ENCODE measurements at places on chromosomes 12 and 14.

GRCh38 chr12:108047071-108047550 lies 82.0 kb upstream of the WSCD2 start:
- no peak for DNase-seq

- DNase-seq: no peak
These were observed 343.0 kb downstream of the RGS6 start for GRCh38 chr14:72275242-72275641.

- DNase-seq: peak; percentile 17
These were observed 217.3 kb upstream of the TBX3 start for GRCh38 chr12:114901316-114901715.

- DNase-seq: no peak
These were observed 83.6 kb downstream of the ANO2 start for GRCh38 chr12:5861416-5861815.

GRCh38 chr12:65306366-65307168 lies 28.1 kb downstream of the MSRB3 start:
- peak; percentile 90 for DNase-seq

- no peak for DNase-seq
These were observed 5.3 kb upstream of the HIF1A start for GRCh38 chr14:61690039-61690438.

- no peak for DNase-seq
These were observed 132.1 kb downstream of the RAD51B start for GRCh38 chr14:67951529-67952135.

- no peak for DNase-seq
These were observed 101.9 kb downstream of the DACT1 start for GRCh38 chr14:58739674-58740073.

- no peak for DNase-seq
These were observed 41.4 kb downstream of the FUT8 start for GRCh38 chr14:65453807-65454480.

DNA sequence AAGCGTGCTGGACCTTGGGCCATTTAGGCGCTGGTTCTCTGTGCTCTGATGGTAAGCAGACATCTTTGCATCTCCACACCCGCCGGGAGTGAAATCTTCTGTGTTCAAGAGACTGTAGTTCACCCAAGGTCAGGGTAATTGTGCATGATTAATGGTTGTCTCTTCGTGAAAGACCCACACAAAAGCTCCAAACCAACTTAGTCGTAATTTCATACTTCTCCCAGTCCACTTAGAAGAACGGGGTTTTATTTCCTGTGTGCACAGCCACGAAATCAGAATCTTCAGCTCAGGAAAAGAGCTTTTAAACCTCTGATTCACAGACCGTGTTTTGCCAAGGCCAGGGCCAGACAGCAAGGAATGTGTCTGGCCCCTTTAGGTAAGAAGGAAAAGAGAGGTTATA lies 640.9 kb downstream of the MED13L start:
- no peak for DNase-seq

DNA sequence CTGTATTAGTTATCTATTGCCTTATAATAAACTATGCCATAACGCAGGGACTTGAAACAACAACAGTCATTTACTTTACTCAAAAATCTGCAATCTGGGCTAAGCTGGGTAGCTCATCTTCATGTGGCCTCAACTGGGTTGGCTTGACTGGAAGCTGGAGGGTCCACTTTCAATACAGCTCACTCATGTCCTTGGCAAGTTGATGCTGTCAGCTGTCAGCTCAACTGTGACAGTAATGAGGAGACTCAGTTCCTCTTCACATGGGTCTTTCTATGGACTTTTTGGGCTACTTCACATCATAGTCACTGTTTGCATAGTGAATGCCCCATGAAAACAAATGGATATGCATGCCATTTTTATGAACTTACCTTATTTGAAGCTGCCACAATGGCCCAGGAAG lies 33.6 kb upstream of the STRAP start:
- DNase-seq: no peak

GRCh38 chr12:53190108-53190729 lies 9.5 kb upstream of the CSAD start:
- peak; percentile 53 for DNase-seq

DNA sequence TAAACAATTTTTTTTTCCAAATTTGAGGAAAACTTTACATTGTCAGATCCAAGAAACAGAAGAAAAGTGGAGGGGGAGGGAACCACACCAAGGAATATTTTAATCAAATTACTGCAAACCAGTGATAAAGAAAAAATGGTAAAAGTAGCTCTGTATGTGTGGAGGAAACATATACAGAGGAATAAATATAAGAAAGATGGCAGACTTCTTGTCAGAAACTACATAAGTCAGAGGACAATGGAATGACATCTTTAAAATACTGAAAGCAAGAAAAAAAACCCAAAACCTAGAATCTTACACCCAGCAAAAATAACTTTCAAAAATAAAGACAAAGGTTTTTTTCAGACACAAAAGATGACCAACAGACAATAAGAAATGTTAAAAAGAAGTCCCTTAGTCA lies 10.2 kb upstream of the LLPH start:
- peak; percentile 46 for DNase-seq

GRCh38 chr12:51846271-51846691 lies 2.2 kb downstream of the FIGNL2 start:
- no peak for DNase-seq

DNA sequence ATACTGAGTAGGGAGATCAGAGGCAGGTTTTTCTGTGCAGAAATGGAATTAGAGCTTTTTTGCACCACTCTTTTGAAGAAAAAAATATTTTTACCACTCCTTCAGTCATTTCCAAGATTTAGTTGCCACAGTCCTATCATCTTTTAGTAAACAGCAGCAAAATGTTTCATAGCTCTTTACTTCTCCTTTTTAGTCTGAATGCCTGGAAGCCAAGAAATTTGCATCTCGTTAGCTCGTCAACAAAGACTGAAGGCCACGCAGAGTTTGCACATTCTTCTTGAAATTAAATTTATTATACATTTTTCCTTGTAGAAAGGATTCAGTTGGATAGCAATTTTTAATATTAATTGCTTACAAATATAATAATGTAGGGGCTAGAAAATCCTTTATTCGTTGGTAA lies 544.5 kb upstream of the ATP2B1 start:
- no peak for DNase-seq

GRCh38 chr12:105740970-105741725 lies 397.6 kb downstream of the NUAK1 start:
- no peak for DNase-seq

DNA sequence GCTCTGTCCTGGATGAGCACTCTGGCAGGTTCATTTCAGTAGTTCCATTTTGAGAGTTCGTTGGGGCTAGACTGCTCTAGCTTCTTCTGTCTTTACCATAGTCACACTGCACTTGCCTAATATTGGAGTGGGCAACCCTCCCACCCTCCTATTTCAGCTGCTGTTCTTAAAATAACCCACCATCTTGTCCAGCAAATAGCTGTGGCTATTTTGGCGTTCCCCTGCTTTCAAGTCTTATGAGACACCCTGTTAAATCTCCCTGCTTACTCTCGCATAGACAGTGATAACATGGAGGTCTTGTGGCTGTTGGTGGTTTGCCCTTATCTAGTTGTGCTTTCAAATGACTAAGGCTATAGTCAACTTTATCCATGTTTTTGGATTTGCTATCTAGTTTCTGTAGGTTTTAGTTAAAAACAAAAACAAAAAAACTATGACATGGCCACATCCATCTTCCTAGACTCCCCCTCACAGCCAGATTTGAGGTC lies 65.5 kb downstream of the LRP6 start:
- DNase-seq: no peak

DNA sequence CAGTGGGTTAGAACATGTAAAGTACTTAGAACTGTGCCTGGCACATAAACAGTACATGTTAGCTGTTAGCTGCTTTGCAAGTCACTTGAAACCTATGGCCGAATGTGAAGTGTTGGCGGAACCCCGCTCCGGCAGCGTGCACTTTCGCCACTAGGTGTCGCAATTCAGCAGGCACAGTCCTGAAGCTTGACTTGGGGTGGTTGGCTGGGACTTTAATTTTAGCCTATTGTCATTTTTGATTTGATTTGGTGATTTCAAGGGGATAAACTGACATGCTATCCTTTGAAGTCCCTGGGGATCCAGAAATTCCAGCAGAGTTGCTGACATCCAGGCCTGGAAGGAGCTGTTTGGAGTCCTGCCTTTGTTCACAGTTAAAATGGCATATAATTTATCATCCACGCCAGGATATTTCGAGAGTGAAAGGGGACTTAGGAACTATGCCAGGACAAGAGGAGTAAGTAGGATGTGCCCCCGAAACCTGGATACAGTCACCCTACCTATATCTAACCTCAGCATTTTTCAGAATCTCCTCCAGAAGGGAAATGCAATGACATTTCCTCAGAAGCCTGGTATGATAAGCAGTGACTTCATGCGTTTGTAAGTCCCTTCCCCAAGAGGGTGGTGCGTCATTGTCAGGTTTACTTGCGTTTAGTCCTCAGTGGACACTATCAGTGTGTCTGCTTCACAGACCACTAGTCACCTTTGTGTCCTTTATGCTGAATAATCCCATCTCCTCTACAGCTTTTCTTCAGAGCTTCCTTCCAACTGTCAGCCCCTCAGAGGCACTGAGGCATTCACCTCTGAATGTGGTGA lies 3.5 kb upstream of the TSPAN9 start:
- DNase-seq: peak; percentile 78

GRCh38 chr14:55609681-55610080 lies 29.7 kb downstream of the KTN1 start:
- DNase-seq: no peak

DNA sequence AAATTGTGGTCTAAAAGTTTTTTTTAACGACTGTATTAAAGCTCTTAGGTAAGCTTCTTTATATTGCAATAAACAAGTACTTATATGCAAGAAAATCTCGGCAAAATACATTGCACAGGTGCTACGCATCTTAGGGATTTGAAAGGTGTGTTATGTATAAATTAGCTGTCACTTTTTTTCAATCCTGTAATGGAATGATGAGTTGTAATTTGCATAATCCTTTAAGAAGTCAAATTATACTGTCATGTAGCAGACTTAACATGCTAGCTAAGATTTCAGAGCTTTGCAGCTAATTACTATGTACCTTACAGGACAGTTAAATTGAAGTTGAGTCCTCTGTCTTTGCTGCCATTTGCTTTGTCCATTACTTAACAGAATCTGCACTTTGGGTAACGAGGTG lies 117.5 kb downstream of the NPAS3 start:
- DNase-seq: no peak

DNA sequence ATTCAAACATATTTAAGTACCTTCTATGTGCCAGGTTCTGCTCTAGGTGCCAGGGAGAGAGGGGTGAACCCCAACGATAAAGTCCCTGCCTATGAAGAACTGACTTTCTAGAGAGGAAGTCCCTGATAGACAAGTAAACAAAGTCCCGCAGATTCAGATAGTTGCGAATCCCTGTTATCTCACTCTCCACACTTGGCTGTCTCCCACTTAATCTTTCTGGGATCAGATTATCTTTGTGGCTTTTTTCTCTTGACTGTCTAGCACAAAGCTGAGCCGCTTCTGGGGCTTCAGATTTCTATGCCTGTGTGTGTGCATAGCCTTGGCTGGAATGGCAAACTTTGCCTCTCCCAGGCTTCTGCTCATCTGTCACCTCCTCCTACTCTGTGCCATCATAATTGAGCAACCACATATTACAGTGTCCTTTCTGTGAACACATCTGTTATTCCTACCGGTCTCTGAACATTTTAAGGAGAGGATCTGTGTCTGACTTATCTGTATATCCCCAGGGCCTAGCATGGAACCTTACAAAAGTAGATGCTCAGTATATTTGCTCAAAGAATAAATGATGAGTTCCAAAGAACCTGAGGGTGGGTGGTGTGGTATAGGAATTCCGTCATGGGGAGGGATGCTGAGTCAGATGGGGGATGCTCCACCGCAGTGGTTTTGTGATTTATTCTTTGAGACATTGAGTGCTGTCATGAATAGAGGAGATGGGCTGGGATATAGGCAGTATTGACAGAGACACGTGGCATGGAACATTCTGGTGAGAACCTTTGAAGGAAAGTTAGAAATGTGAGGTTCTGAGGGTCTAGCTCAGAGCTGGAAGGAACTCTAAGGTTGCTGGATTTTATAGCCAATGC lies 28.5 kb downstream of the RGS6 start:
- no peak for DNase-seq

- peak; percentile 83 for DNase-seq
These were observed 54.9 kb downstream of the VWF start for GRCh38 chr12:6069437-6070093.

DNA sequence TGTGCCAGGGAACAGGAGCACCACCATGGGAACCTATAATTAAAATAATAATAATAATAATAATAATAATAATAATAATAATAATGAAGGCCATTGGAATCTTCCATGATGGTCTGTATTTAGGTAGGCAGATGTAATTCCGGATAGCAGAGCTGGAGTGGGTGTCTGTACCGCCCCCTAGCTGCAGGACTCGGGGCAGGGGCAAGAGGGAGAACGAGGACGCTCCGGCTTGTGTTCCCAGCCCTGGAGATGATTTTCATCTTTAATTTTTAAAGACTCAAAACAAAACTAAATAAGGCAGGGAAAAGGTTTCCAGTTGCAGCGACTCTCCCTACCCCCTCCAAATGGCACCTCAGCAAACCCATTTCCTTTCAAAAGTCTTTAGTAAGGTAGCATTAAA lies 501.1 kb downstream of the VRK1 start:
- DNase-seq: no peak

- no peak for DNase-seq
These were observed 121.7 kb downstream of the PAPOLA start for GRCh38 chr14:96623676-96624484.

DNA sequence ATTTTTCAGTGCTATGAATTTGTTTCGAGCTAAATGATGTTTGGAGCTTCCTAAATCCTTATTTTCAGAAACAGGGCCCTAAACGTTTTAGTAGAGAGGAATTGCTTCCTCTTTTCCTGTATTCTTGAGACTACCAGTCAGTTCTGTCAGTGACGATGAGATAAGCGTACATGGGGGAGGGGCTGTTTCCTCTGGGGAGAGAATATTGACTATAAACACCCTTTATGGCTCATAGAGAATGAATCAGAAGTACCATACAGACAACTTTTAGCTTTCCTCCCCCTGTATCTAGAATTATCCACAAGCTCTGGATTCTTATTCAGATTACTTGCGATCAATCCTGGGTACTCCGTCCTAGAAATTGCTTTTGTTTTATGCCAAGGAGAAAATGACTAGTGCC lies 5.1 kb downstream of the TBK1 start:
- no peak for DNase-seq

- DNase-seq: no peak
These were observed 884.9 kb upstream of the FOXG1 start for GRCh38 chr14:27881646-27882045.

GRCh38 chr14:58575956-58576355 lies 61.8 kb upstream of the DACT1 start:
- no peak for DNase-seq

- no peak for DNase-seq
These were observed 260.9 kb downstream of the ITPR2 start for GRCh38 chr12:26572137-26572536.

DNA sequence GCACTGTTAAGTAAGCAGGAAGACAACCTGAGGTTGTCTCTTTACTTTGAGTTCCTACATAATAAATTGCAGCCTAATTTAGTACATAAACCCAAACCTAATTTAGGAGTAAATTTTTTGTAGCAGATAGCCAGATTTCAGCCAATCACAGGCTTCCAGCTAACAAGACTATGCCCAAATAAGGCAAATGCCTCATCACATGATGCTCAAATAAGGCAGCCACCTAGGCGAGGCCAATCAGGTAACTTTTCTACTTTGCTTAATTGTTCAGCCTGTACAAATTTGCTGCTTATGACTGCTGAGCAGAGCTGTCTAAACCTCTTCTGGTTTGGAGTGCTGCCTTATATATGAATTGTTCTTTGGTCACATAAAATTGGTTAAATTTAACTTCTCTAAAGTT lies 1118.7 kb upstream of the TMEM132C start:
- no peak for DNase-seq
